ENCODE measurements at places on chromosomes 7 and 10. TPM values are rescaled to one million over a fixed set of nuclear protein-coding genes. Genes with fewer than 3 reads are reported as not detected.
A peak's percentile ranks its signal among the peaks of the same experiment; 100 is the strongest.

LIPN gene
- not detected for total RNA-seq

C7orf33 gene
- total RNA-seq: not detected

CYP2C18 gene
- 13.0 TPM for total RNA-seq

DNA sequence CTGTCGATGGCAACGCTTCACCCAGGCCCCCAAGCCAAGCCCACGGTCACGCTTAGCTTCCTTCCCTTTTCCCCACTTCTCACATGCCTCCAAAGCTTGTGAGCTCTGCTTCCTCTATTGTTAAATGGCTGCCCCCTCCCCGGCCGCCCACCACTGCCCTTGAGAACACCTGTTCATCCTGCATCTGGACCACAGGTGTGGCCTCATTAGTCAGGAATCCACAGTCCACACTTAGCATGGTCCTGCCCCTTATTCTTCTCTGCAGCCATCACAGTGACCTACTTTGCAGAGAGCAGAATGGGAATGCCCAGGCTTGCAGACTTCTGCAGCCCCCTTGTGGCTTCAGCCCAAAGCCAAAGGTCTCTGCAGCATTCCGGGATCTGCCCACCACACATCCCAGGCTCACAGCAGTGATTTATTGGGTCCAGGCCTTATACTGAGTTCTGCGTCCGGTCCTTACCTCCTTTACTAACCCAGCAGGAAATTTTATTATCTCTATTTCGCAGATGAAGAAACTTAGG, 66.9 kb downstream of the PTPRE start:
- no peak for DNase-seq

DNA sequence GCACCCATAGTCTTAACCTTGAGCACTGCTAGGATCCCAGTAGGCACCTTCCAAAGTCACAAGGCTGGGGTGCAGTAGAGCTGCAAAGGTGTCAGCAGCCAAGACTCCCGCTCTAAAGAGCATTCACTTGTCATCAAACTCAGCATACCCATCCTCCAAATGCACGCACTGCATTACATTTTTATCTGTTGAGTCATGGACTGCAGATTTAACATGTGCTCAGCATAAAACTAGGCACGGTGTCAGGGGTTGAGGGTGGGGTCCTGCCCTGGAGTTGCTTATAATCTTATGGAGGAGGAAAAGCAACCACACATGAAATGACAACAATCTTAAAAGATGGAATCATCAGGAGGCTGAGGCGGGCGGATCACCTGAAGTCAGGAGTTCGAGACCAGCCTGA, 102.6 kb downstream of the PARP12 start:
- no peak for DNase-seq

DNA sequence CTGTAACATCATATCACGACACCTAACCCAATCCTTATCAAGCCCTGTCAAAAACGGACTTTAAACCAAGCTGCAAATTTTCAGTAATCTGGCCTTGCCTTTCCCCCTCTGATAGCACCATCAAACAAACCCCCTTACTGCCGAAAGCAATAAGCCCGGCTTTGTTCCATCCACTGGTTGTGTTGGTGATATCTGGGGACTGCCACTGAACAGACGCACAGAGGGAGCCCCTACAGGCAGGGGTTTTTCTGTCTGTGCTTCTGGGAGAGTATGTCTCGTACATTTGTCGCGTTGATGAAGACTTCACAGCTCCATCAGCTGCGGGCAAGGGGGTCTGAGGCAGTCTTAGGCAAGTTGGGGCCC, 550 bp upstream of the PLAU start:
- peak; percentile 56 for DNase-seq

GRCh38 chr10:70145666-70146488, 623 bp downstream of the TYSND1 start:
- DNase-seq: peak; percentile 75

GRCh38 chr7:97002555-97003261, 2.6 kb upstream of the DLX6 start:
- no peak for DNase-seq

Data from Calu3 (cell line).